Stimulated activated CD4-positive, alpha-beta T cell treated with anti-CD3 and anti-CD28 coated beads, Interleukin-2, amount 100 ng/mL, for 48 hours (primary cell): ENCODE measurements at places on chromosomes 13 and 19.

GRCh38 chr19:4456843-4457653 lies 546 bp downstream of the UBXN6 start:
- DNase-seq, result peak; percentile 30

- DNase-seq, result no peak
Observed at GRCh38 chr13:73715911-73716510, 418.2 kb downstream of the KLF12 start.

DNA sequence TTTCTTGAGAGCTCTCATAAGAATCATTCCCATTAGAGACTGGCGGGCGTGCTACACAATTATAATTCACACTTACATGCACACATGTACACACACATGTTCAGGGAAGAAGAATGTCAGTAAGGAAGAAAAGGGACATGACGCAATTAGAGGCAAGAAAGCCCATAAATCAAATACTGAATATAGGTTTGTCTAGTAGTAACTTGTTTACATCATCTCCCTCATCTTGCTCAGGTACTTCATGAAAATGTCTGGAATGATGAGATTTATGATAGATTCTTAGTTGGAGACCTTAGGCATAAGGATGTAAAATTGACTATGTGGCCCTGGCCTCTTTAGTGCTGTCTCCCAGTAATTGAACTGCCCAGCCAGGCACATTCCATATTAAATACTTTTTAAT lies 628.0 kb upstream of the PCDH20 start:
- no peak for DNase-seq

GRCh38 chr13:24063281-24063877 lies 97.1 kb upstream of the SPATA13 start:
- no peak for DNase-seq

DNA sequence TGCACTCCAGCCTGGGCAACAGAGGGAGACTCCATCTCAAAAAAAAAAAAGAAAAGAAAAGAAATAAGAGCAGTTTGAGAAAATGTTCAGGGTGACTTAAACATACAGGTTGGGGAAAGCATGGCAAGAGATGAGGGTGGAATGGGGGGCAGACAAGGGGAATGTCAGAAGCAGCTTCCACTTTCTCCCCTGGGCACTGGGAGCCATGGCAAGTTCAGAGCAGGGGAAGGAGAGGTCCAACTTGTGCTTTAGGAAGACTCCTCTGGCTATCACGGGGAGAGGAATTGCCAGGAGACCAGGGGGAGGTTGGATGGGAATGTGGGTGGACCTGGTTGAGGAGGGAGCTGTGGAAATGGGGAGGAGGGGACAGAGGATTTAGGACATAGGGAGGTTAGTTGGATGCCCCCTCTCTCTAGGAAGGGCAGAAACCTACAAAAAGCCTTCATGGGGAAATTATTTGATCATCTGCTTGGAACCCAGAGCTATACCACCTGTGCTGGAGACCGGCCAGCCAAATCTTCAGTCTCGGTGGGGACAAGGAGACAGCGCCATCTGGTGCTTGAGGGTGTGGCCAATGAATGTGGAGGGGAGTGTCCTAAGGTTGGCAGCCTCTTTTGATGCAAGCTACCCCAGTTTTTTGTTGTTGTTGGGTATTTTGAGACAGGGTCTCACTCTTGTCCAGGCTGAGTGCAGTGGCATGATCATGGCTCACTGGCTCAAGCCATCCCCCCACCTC lies 7.3 kb upstream of the STRN4 start:
- DNase-seq, result peak; percentile 62

DNA sequence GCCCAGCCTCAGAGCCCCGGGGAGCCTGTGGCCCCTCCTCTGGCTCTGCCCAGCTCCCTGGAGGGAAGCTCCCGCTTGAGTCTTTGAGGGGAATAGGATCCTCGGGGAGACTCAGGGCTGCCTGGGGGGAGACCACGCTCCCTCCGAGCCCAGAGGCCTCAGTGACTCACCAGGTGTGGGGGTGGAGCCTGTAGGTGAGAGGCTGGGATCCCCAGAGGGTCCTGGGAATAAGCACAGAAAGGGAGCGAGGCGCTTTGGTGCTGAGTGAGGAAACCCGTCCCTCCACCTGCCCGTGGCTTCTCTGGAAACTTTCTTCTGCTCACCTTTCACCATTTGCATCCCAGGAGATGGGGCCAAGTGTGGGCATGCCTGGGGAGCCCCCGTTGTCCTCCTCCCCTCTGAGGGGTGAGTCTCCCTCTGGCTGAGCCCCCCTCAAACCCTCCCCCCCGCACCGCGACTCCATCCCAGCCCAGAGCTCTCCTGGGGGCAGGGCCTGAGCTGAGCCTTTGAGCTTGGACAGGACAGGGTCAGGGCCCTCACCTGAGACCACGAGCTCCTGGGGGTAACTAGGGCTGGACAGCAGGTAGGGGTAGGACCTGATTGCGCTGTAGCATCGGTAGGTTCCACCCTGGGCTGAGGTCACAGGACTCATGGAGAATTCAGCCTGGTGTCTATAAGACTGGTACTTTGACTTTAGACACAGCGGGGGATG lies 2.7 kb downstream of the LILRB5 start:
- DNase-seq, result no peak

DNA sequence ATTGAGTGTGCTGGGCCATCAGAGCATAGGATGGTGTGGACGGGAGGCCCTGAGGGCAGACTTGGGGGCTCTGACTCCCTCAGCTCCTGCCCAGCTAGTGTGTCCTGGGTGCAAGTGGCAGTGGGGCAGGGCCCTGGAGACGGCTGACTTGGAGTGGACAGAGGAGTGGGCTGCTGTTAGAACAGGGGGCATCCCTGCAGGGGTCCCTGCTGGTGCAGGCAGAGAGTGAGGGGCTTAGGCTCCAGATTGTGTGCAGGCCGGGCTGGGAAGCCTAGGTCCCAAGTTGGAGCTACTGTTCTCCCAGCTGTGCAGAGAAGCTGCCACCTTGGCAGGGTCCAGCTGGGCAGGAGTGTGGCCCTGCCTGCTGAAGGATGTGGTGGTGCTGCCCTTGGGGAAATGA lies 8.6 kb downstream of the KCTD15 start:
- DNase-seq, result no peak

DNA sequence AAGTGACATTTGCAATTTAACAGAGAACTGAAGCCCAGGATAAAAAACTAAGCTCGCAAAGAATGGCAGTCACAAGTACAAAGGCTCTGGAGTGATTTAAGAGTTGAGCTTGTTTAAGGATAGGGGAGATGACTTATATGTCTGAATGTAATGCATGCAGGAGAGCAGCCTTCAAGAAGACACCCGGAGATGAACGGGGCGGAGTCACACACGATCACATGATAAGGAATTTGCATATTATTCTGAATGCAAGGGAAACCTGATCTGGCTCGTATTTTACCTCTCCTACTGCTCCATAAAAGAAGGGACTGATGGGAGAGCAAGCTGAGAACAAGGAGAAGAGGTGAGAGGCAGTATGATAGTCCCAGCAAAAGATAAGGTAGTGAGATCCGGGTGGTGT lies 12.9 kb downstream of the TBC1D4 start:
- DNase-seq, result no peak

DNA sequence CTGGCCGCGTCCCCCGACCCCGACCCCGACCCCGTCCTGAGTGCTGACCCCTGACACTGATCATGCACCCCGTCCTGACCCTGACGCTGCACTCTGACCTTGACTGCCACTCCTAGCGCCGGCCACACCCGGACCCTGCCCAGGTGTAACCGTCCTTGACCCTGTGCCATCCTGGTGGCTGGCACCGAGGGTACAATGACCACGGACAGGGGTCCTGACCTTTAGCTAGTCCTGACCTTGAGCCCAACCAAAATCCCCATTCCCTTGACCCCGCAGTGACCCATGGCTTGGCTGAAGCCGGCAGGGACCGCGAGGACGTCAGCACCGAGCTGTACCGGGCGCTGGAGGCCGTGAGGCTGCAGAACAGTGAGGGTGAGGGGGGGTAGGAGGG lies 25.9 kb downstream of the CLEC4M start:
- no peak for DNase-seq

DNA sequence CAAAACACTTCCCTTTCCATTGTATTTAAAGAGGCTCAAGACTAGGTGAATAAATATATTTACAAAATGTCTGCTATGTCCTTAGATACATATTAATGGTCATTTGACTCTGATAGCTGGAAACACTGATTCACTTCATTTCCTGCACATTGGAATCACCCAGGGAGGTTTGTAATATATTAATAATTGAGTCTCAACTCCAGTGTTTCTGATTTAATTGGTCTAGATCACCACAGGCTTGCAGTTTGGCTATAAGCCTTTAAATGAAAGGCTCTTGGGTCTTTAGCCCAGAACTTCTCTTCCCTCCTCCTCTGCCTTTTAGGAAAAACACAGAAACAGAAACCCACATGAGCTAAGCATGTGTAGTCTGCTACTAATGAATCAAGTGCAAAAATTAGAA lies 378.0 kb downstream of the TBC1D4 start:
- no peak for DNase-seq

GRCh38 chr19:38700350-38700901 lies 43.8 kb downstream of the CAPN12 start:
- no peak for DNase-seq

DNA sequence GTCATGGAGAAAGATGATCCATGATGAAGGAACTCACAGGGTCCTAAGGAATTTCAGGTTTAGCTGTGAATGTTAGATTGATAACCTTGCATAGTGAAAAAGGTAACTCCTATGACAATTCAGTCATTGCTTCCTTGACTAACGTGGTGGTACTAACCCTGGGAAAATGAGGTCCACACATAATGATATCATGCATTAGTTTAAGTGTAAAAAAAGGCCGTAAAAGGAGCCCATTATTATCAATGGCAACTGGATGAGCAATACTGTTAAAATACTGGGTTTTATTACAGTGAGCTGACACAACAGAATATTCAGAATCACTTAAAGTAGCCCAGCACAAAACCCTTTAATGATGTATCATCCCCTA lies 515.4 kb downstream of the DCT start:
- no peak for DNase-seq

GRCh38 chr13:95660981-95661581 lies 15.9 kb upstream of the DNAJC3 start:
- DNase-seq, result no peak

DNA sequence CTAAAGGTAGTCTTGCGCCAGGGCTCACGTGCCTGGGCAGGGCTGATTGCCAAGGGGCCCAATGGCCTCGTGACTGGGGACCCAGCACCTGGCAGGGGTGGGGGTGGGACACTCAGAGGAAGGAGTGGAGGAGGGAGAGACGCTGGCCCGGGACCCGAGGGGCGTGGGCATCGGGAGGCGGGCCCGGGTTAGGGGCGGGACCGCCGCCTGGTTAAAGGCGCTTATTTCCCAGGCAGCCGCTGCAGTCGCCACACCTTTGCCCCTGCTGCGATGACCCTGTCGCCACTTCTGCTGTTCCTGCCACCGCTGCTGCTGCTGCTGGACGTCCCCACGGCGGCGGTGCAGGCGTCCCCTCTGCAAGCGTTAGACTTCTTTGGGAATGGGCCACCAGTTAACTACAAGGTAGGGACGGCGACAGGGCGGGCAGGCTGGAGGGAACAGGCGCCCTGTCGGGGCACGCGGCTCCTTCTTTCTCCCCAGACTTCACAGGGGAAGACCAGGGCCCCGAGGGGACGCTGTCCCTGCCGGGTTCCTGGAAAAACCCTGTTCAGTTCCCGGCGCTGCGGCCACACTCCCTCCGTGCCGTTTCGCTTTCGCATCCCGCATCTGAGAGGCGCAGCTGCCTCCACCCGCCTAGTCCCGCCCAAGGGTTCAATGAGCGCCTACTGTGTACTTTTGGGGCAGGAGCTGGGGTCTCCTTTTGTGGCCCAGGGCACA lies at the start of gene IFI30:
Gene IFI30, plus strand, starts transcription at position 242 of the 717 bp plus-strand sequence. Its CDS starts 29 bp downstream, at position 271.
- peak; percentile 47 for DNase-seq
